Stimulated activated CD4-positive, alpha-beta T cell treated with anti-CD3 and anti-CD28 coated beads, TNF-alpha, amount 100 ng/mL, for 4 hours (primary cell): ENCODE measurements at places on chromosomes 1 and 21.

DNA sequence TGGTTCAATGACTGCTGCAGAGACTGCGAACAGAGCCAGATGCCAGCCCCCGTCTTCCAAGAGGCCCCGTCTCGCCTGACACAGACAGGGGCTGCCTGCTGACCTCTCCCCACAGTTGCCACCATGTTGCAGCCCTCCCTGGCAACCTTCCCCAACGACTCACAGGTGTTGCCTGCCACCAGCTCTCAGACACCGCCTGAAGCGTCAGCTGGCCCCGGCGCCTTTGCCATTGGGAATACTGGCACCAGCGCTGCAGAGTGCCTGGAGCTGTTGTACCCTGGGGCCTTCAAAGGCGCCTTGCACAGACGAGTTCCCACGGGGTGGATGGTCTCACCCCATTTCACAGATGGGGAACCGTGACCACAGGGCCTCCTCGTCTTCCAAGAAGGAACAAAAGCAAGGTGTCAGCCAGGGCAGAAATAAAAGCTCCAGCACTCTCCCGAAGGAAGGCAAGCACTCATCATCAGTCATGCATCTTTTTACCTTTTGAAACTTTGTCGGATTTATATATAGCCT, 167.0 kb downstream of the ADSS2 start:
- no peak for DNase-seq

GRCh38 chr1:241411056-241411775, 54.2 kb upstream of the RGS7 start:
- DNase-seq, result no peak

DNA sequence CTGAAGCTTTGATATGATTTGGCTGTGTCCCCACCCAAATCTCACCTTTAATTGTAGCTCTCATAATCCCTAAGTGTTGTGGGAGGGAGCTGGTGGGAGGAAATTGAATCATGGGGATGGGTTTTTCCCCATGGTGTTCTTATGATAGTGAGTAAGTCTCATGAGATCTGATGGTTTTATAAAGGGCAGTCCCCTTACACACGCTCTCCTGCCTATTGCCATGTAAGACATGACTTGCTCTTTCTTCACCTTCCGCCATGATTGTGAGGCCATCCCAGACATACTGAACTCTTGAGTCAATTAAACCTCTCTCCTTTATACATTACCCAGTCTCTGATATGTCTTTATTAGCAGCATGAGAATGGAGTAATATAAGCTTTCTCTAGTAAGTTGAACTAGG, 261.9 kb downstream of the HLX start:
- no peak for DNase-seq

- no peak for DNase-seq
Observed at GRCh38 chr1:179092896-179093461, 11.1 kb downstream of the TOR3A start.

DNA sequence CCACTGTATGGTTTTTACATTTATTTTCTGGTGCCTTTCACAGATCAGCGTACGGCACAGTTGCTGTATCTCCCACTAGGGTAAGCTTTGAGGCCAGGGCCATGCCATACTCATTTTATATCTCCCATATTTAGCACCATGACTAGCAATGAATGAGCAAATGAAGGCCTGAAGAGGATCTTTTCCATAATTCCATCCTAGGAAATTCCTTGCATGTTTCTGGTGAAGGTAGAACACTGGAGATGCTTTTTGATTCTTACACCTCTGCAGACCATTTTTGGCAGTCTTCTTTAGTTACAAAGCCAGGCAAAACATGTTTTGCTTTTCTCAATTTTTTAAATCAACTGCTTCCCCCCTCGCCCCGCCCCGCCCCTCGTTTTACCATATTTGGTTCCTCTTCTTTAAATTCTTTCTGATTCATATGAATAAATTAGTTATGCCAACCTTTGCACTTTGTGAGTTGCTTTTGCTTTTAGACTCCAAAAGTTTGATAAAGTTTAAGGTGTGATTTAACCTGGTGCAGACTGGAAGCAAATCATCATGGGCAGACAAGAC, 78.9 kb upstream of the AK4 start:
- DNase-seq, result peak; percentile 12

DNA sequence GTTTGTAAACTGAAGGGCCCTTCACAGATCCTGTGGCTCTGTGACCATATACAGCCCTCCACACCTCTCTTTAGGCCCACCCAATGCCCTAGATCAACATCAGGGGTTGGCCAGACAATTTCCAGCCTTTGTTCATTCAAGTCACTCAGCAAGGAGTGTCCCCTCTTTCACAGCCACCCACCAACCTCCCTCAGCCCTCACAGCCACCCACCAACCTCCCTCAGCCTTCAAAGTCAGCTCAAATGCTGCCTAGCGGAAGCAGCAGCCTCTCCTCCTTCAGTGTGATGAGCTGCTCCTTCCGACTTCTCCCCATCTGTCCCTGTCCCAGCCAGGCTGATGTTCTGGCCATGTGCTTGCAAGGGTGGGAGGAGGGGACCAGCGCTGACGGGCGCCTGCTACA, 71.4 kb downstream of the DMRTB1 start:
- no peak for DNase-seq

- DNase-seq, result no peak
Observed at GRCh38 chr1:223747838-223748335, 35.5 kb downstream of the CAPN2 start.

DNA sequence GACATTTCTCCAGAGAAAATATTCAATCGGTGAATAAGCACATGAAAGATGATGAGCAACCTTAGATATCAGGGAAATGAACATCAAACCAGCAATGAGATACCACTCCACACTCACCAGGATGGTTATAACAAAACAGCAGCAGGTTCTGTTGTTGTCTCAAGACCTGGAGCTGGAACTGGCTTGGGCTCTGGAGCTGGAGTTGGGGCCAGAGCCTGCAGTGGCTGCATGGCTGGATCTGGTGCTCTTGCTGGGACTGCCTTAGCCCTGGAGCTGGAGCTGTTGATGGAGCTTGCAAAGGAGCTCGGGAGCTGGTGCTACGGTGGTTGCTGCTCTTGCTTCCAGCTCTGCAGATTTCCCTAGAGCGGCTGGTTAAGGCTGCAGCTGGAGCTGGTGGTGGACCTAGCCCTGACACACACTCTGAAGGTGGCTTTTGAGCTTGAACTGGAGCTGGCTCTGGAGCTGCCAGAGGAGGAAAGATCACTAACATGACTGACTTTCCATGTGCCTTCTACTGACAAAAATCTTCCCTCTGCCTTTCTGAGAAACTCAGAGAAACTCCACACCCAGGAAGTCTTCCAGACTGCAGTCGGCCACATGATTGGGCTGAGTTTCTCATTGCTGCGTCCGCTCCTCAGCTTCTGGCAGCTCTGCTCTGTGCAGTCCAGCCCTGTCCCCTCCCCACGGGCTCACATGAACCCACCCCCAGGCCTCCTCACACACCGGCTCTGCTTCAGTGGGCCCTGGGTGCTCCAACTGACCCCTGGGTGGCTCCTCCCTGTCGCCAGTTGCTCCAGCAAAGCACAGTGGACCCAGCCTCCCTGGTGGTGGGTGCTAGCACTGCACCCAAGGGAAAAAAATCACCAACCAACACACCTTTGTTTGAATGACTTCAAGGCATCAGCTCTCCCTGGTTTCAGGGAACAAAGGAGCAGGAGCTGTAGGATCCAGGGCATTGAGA, 139.1 kb upstream of the FMN2 start:
- DNase-seq, result no peak
